Stomach (tissue), 19 donors: ENCODE measurements at places on chromosomes 4 and X. TPM values are rescaled to one million over a fixed set of nuclear protein-coding genes. Genes with fewer than 3 reads are reported as not detected.

The NAT8L gene
- 0.73 TPM for total RNA-seq

The SMS gene
- total RNA-seq, result 30.9 TPM

The NHS gene
- total RNA-seq, result 6.2 TPM

The STARD8 gene
- total RNA-seq, result 2.9 TPM

The NDST3 gene
- total RNA-seq, result 0.72 TPM

The LRIT3 gene
- total RNA-seq, result 1.0 TPM

The ENPEP gene
- total RNA-seq, result 0.72 TPM

The PRPS2 gene
- 58.5 TPM for total RNA-seq

The RS1 gene
- not detected for total RNA-seq

The CSAG3 gene
- total RNA-seq, result not detected

The IGSF1 gene
- 1.7 TPM for total RNA-seq

The PPEF2 gene
- total RNA-seq, result not detected

The GPAT3 gene
- total RNA-seq, result 18.9 TPM

The NAP1L2 gene
- total RNA-seq, result not detected

The MAGEB2 gene
- not detected for total RNA-seq

GRCh38 chrX:73215246-73215645 is 595 bp upstream of the NAP1L2 start:
- no peak for DNase-seq

- DNase-seq, result no peak
Measured at GRCh38 chr4:159593681-159594080, 490.8 kb downstream of the RAPGEF2 start.

DNA sequence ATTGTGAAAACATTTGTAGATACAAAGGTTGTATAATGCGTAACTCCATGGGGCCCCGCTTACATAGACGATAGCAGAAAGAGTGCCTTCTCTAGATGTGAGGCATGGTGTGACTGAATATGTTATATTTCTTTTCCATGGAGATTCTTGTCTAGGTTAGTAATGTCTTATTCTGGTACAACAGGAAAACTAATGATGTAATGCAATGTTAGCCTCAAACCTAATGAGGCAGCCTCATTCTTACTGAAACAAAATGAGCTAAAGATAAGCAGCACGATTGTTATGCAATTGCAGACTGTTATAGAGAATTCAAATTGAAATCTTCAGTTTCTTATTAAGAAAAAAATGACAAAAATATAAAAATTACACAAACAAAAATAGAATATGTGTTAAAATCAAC is 171.1 kb upstream of the ANKRD50 start:
- DNase-seq, result no peak

DNA sequence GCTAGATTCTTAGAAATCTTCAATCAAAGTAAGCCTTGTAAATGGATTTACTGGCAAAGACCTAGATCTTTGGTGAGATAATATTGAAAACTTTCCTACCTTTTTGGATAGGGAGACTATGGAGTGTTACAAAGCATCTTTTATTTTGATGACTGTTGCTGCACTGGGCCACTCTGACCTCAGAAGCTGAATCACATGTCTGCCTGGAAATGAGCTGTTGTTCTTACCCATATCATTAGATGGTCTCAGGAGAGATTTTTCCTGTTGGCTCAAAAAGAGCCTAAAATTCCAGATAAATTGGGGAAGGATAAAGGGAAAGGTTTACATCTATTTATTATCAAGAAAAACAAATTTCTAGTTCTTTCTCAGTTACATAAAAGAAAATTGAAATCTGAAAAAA is 127.5 kb upstream of the BMP3 start:
- no peak for DNase-seq

GRCh38 chrX:18833071-18833731 is 125.8 kb downstream of the PPEF1 start:
- peak; percentile 30 for DNase-seq

DNA sequence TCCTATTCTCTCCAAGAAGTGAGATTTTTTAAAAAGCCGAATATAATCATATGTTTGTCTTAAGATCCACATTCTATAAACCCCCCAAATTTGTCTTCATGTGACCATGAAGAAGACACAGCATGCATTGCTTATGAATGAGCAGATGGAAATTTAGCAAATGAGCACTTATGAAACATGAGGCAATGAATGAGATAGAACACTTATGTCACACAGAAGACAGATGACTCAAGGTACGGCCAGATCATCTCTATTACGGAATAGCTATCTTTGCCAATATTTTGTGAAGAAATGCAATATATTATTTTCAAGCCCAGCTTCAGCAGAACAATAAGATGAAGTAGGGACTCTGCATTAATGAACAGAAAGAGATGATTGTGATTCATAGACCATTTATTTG is 21.4 kb downstream of the PHEX start:
- no peak for DNase-seq

GRCh38 chr4:78766650-78767049 is 9.5 kb upstream of the BMP2K start:
- no peak for DNase-seq

DNA sequence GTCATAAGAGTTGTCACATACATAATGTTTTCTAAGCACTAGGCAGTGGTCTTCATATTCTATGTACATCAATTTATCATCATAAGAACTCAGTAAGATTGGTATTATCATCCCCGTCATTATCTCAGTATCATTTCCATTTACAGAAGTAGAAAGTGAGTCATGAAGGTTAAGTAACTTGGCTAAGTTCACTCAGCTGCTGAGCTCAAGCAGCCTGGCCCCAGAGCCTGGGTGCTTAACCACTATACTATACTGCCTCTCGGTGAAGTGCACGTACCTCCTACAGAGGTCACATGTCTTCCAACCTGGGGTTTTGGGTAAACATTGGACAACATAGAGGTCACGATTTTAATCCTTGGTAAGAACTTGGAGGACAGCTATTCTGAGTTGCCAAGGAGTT is 161.5 kb upstream of the GATB start:
- no peak for DNase-seq

DNA sequence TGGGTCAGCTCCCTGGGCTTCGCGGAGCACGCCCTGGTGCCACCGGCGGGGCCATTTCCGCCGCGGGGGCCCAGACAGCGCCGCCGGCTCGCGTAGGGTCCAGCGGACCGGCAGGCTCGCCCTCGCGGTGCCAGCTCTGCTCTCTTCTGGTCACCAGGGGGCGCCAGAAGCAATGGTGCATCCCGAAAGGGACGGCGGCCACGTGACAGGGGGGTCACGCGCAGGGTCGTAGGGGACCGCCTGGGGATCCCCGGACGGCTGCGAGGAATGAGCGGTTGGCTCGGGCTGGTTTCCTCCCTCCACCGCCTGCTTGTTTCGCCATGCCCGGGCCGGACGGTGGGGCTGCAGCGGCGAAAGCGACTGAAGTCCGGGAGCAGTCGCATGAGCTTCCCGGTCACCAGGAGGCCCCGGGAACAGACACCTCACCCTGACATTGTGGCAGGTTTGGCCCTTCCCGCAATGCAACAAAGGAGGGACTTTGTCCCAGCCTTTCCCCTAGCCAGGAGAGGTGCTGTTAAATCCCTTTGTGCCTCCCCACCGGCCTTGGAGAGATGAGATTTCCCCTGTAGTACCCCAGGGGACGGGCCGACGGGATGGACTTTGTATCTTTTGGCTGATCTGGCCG is 15.8 kb downstream of the ZCCHC12 start:
- DNase-seq, result peak; percentile 72

- DNase-seq, result no peak
Measured at GRCh38 chr4:122689972-122690371, 42.5 kb upstream of the BBS12 start.

DNA sequence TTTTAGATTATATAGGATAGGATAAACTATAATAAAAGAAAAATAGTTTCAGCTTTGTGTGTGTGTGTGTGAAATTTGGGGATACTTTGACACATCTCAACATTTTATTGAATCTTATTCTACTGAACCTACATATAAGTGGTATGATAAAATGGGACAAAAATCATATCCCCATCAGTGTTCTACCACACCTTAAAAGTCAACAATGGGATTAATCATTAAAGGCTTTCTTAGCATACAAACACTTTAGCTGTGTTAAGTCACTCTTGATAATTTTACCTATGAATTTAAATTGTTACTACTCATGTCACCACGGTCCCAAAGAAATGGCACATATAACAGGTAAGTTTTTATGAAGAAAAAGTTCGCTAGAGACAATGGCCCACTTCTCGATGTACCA is 37.7 kb upstream of the LRBA start:
- DNase-seq, result no peak

DNA sequence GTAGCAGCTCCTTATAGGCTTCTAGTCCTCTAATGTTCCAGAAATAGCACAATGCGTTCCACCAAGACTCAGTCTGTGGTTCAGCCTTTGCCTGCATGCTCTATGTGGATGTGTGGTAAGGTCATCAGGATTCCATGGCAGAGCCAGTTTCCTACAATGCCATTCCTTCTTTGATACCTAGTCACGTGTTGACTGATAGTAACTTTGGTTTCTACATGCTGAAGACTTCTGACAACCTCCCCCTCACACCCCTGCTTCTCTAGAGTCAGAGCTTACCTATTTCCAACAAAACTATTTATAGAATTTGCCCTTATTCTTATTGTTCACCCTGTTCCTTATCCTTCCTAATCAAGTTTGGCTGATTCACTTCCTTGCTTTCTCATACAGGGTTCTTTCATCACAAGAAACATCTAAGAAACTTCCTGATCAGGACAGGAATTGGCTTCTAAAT is 81.1 kb downstream of the CT47B1 start:
- DNase-seq, result no peak

GRCh38 chr4:158578476-158578875 is 56.8 kb downstream of the RXFP1 start:
- peak; percentile 23 for DNase-seq

- DNase-seq, result no peak
Measured at GRCh38 chrX:68945603-68946228, 116.9 kb downstream of the EFNB1 start.

- peak; percentile 63 for DNase-seq
Measured at GRCh38 chr4:183182873-183183725, 84.0 kb downstream of the WWC2 start.

- DNase-seq, result no peak
Measured at GRCh38 chr4:30912098-30912714, 192.0 kb downstream of the PCDH7 start.

- no peak for DNase-seq
Measured at GRCh38 chr4:48403358-48403757, 62.0 kb downstream of the SLAIN2 start.

DNA sequence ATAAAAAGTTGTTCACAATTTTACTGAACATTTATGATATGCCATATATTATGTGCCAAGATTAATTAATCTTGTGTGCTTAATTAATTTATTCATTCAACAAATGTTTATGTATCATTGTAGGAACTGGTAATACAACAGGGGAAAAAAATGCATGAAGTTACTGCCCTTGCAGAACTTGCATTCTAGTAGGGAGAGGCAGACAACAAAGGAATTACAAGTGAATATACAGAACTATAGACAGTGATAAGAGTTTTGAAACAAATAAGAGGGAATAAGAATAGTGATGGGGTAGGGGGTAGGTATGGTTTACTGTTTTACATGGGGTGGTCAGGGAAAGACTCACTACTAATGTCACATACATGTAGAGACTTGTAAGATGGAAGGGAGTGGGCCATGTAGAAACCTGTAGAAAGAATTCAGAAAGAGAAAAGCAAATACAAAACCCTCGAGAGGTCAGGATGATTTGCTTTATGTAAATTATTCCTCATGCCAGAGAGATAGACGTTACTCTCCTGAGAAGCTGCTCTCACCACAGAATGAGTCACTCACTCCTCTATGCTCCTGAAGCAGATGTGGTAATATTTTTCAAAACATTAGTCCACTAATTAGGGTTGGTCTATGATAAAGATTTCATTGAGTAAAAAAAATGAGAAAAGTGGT is 855.0 kb upstream of the GRID2 start:
- no peak for DNase-seq

DNA sequence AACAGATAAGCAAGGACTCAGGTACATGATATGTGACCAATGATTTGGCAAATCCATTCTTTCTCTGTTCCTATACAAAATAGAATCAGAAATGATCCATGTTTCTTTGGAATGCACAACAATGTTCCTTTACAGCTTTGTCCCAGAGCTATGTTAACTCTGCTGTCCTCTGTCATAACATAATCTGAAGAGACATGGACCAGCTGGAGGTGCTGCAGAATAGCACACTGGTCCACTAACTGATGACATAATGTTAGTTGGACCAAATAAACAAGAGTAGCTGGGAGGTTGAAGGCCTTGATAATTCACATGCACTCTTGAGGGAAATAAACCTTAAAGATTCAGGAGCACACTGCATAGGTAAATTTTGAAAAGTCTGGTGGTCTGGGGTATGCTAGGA is 23.0 kb upstream of the DHX15 start:
- no peak for DNase-seq

- DNase-seq, result no peak
Measured at GRCh38 chr4:5041699-5042098, 9.6 kb upstream of the STK32B start.

- peak; percentile 61 for DNase-seq
Measured at GRCh38 chr4:184795214-184795844, 30.4 kb downstream of the ACSL1 start.

- no peak for DNase-seq
Measured at GRCh38 chr4:106114270-106114669, 201.7 kb downstream of the TBCK start.

- no peak for DNase-seq
Measured at GRCh38 chrX:114580336-114580735, 3.5 kb upstream of the HTR2C start.

DNA sequence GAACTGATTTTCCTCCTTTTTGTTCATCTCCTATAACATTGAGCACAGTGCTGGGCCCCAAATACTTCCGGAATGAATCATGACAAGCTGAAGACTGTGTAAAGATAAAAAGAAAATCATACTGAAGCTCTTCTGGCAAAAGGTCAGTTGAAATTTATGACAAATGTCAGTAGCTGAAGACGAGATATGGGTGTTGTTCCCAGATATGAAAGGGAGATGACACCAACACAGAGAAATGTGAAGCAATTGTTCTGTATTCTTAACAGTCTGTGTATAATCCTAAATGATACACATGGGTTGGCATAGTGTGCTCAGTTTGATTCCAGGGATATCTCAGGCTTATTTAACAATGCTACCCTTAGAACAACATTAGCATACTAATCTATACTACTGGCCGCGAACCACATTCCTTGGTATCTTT is 170.5 kb upstream of the PITX2 start:
- no peak for DNase-seq

DNA sequence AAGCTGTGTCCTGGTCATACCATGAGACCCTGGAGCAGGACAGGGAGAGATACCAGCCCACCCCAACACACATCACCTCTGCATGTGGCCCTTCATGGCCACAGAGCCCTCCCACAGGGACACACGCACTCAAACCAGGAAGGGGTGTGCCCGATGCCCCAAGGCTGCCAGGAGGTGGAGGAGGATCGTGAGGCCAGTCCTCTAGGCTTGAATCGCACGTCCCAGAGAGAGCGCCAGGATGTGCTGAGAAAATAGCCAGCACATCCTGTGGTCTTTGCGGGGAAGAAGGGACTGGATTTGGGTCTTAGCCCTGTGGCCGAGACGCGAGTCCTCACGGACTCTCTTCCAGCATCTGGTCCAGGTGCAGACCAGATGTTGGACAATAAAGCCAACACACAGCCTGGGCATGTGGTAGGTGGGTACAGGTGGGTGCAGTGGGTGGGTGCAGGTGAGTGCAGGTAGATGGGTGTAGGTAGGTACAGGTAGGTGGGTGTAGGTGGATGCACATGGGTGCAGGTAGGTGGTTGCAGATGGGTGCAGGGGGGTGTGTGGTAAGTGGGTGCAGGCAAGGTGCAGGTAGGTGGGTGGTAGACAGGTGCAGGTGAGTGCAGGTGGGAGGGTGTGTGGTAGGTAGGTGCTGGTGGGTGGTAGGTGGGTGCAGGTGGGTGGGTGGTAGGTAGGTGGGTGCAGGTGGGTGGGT is 94.3 kb upstream of the AFAP1 start:
- no peak for DNase-seq
